PC-9 (cell line): ENCODE measurements at places on chromosomes 2 and 18. TPM values are rescaled to one million over a fixed set of nuclear protein-coding genes. Genes with fewer than 3 reads are reported as not detected.

CDKL4 gene
- not detected in 2 replicates for total RNA-seq

- no peaks in the 10 kb centered on the region for H3K36me3 ChIP-seq
- H3K4me1 ChIP-seq: no peaks in the 10 kb centered on the region
- H3K27ac ChIP-seq: no peak overlapping the region
- H3K27me3 ChIP-seq: no peaks in the 10 kb centered on the region
- H3K4me3 ChIP-seq: no peak overlapping the region
These were observed 153.6 kb upstream of the CCDC195 start for GRCh38 chr2:224869601-224870233.

- no peak for DNase-seq
- no peak overlapping the region for H3K4me3 ChIP-seq
- no peaks in the 10 kb centered on the region for H3K27me3 ChIP-seq
These were observed 31.3 kb downstream of the DGKD start for GRCh38 chr2:233385489-233386044.

GRCh38 chr18:33495278-33495677, 54.8 kb upstream of the CCDC178 start:
- no peak for DNase-seq
- no peaks in the 10 kb centered on the region for H3K27me3 ChIP-seq
- no peaks in the 10 kb centered on the region for H3K36me3 ChIP-seq
- H3K4me1 ChIP-seq: no peaks in the 10 kb centered on the region
- no peak overlapping the region for H3K27ac ChIP-seq
- H3K4me3 ChIP-seq: no peak overlapping the region

GRCh38 chr2:26034637-26034992, 731 bp downstream of the RAB10 start:
- H3K27ac ChIP-seq: peak overlapping the region; percentile 93
- peak overlapping the region; percentile 94 for H3K4me3 ChIP-seq
- DNase-seq: no peak
- peaks cover 19% of the 10 kb centered on the region for H3K36me3 ChIP-seq
- no peaks in the 10 kb centered on the region for H3K27me3 ChIP-seq
- H3K4me1 ChIP-seq: peaks cover 34% of the 10 kb centered on the region

- H3K36me3 ChIP-seq: no peaks in the 10 kb centered on the region
- no peak overlapping the region for H3K4me3 ChIP-seq
- H3K27ac ChIP-seq: no peak overlapping the region
- no peak for DNase-seq
- H3K4me1 ChIP-seq: no peaks in the 10 kb centered on the region
These were observed 333.7 kb downstream of the RAD51AP2 start for GRCh38 chr2:17184512-17184911.

GRCh38 chr2:45889620-45890370, 238.3 kb downstream of the PRKCE start:
- no peaks in the 10 kb centered on the region for H3K27me3 ChIP-seq
- no peak overlapping the region for H3K4me3 ChIP-seq
- H3K4me1 ChIP-seq: peaks cover 6% of the 10 kb centered on the region
- no peak overlapping the region for H3K27ac ChIP-seq
- no peaks in the 10 kb centered on the region for H3K36me3 ChIP-seq
- no peak for DNase-seq

- H3K27me3 ChIP-seq: no peaks in the 10 kb centered on the region
- DNase-seq: no peak
- H3K36me3 ChIP-seq: peaks cover 15% of the 10 kb centered on the region; the same call in 1 of the 2 replicates
- H3K4me3 ChIP-seq: no peak overlapping the region
- H3K4me1 ChIP-seq: no peaks in the 10 kb centered on the region
These were observed 8.8 kb downstream of the COPS9 start for GRCh38 chr2:240127191-240127750.

- H3K27ac ChIP-seq: no peak overlapping the region
- peak; percentile 53 for DNase-seq
- H3K36me3 ChIP-seq: no peaks in the 10 kb centered on the region
- no peak overlapping the region for H3K4me3 ChIP-seq
These were observed 25.7 kb upstream of the FAM178B start for GRCh38 chr2:97011977-97012569.

- H3K4me3 ChIP-seq: no peak overlapping the region
- no peaks in the 10 kb centered on the region for H3K27me3 ChIP-seq
- H3K36me3 ChIP-seq: no peaks in the 10 kb centered on the region
These were observed 60.3 kb upstream of the EML4 start for GRCh38 chr2:42108852-42109251.

DNA sequence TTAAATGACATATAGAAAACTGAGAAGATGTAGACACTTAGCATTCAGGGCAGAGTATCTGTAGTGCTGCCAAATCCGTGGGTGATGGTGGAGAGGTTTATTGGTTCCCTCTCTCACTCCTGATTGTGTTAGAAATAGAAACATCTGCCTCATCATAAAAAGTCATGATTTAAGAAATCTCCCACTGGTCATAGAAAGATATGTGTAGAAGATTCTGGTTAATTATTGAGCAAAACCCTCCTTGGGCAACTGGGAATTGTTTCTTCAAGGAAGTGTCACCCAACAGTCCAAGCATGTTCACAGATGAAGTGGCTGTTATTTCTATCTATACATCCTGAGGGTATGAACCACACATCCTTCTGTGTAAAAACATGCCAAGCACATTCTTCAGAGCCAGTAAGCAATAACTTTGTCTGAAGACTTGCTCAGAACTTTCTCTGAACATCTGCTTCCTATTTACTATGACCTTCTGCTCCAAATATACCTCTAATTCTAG, 33.6 kb upstream of the CHRNA1 start:
- H3K4me1 ChIP-seq: no peaks in the 10 kb centered on the region
- H3K36me3 ChIP-seq: no peaks in the 10 kb centered on the region
- H3K4me3 ChIP-seq: no peak overlapping the region
- no peak for DNase-seq

FEV gene
- not detected in 2 replicates for total RNA-seq

RSAD2 gene
- not detected in 2 replicates for total RNA-seq

GRCh38 chr2:67899187-67899586, 163.6 kb downstream of the C1D start:
- no peaks in the 10 kb centered on the region for H3K4me1 ChIP-seq
- no peaks in the 10 kb centered on the region for H3K27me3 ChIP-seq
- H3K36me3 ChIP-seq: no peaks in the 10 kb centered on the region
- no peak overlapping the region for H3K4me3 ChIP-seq
- H3K27ac ChIP-seq: no peak overlapping the region
- DNase-seq: no peak

PSMA8 gene
- total RNA-seq: not detected in 2 replicates

DNA sequence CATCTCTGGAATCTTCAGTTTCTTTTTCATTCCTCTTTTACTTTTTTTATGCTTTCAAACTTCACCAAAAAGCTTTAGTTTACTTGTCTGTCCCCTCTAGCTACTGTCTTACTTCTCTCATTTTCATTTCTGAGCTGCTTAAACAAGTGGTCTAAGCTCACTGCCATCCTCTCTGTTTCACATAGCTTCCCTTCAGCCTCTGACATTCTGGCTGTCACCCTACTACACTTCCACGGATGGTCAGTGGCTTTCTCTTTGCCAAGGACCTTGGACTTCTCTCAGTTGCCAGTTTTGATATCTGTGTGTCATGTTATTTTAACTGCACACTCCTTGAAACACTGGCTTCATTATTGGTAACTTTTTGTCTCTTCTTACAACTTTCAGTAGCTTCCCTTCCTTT, 176.1 kb downstream of the IKZF2 start:
- DNase-seq: no peak
- no peaks in the 10 kb centered on the region for H3K27me3 ChIP-seq
- peak overlapping the region; percentile 47 for H3K27ac ChIP-seq
- no peak overlapping the region for H3K4me3 ChIP-seq
- no peaks in the 10 kb centered on the region for H3K36me3 ChIP-seq

C2orf66 gene
- 0.22 TPM in 1 of 2 replicates, not detected in the other for total RNA-seq

DNA sequence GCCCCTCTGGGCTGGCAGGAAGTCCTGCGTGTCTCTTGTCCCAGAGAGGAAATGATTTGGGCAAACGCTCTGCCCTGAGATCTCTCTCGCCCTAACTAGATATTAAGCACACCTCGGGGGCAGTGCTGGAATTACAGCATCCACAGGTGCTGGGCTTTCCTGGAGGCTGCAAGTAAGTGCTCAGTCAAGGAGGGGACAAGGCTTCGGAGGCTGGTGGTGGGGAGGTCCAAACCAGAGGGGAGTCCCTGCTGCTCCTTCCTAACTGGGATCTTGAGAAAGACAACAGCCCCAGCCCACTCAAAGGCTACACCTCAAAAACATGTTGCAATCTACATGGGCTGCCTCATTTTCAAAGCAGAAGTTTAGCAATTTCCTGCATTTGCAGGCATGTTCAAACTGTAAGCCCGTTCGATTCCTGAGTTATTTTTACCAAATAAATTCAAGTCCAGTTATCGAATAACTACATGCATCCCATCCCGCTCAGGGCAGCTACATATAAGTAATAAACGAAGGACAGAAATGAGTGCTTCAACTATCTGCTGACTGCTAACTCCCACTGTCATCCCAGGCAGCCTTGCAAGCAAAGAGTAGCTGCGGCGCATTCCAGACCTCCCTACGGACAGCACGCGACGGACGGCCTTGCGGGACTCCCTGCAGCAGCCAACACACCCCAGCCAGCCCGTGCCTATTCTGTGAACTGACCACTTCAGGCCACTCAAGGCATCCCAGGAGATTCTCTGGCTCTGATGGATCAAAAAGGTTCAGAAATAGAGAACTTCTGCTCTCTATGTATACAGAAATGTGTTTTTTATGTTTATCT, 27.5 kb downstream of the ZNF516 start:
- H3K36me3 ChIP-seq: no peaks in the 10 kb centered on the region; the same call in 1 of the 2 replicates
- H3K4me3 ChIP-seq: no peak overlapping the region
- no peak overlapping the region for H3K27ac ChIP-seq
- no peak for DNase-seq

RASGRP3 gene
- total RNA-seq: 0.10 and 0.72 TPM in 2 replicates

DNA sequence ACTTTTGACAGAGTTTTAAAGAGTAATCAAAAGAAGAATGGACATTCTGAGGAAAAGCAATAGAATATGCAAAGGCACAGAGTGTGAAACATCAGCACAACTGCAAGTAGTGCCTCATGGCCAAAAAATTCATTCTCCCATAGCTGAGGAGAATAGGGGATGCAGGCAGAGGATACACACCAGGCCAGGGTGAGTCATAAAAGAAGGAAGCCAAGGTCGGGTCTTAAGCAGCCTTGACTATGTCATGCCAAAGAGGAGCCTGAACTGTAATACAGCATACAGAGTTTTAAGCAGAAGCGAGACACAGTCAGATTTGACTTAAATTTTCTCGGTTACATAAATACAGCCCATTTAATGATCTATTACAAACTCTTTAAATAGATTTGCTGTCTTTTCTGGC, 165.0 kb downstream of the LNPK start:
- H3K36me3 ChIP-seq: no peaks in the 10 kb centered on the region
- DNase-seq: no peak

- no peaks in the 10 kb centered on the region for H3K27me3 ChIP-seq
- H3K36me3 ChIP-seq: no peaks in the 10 kb centered on the region
- DNase-seq: no peak
These were observed 26.4 kb upstream of the B4GALT6 start for GRCh38 chr18:31710826-31711225.

- H3K4me3 ChIP-seq: no peak overlapping the region
- H3K27me3 ChIP-seq: no peaks in the 10 kb centered on the region
- H3K4me1 ChIP-seq: peaks cover 16% of the 10 kb centered on the region
- H3K36me3 ChIP-seq: no peaks in the 10 kb centered on the region
These were observed 49.1 kb upstream of the IGFBP2 start for GRCh38 chr2:216584112-216584511.

DNA sequence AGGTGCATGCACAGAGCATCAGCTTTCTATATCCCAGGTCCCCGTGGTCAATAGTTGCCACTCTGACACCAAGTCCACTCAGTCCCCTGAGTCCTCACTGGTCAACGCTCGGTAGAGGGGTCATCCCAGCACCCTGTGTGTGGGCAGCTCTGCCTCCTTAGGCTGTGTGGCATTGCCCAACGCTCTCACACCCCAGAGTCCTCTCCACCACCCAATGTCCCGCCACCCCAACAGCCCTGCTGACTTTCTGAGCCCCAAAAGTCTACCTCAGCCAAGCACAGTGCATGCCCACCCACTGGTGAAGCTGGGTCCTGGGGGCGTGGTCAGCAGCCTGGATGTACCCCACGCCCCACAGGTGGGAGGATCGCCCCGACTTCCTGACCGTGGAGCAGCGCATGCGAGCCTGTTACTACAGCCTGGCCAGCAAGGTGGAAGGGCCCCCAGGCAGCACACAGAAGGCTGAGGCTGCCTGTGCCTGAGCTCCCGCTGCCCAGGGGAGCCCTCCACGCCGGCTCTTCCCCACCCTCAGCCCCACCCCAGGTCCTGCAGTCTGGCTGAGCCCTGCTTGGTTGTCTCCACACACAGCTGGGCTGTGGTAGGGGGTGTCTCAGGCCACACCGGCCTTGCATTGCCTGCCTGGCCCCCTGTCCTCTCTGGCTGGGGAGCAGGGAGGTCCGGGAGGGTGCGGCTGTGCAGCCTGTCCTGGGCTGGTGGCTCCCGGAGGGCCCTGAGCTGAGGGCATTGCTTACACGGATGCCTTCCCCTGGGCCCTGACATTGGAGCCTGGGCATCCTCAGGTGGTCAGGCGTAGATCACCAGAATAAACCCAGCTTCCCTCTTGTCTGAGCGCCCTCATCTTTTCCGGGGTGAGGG, 25.9 kb downstream of the ZAP70 start:
- H3K4me3 ChIP-seq: no peak overlapping the region
- no peaks in the 10 kb centered on the region for H3K36me3 ChIP-seq
- no peak overlapping the region for H3K27ac ChIP-seq
- H3K27me3 ChIP-seq: peaks cover 18% of the 10 kb centered on the region

- H3K4me3 ChIP-seq: no peak overlapping the region
- peak; percentile 100 for DNase-seq
- H3K4me1 ChIP-seq: peaks cover 61% of the 10 kb centered on the region
- no peaks in the 10 kb centered on the region for H3K27me3 ChIP-seq
- H3K36me3 ChIP-seq: no peaks in the 10 kb centered on the region
- peak overlapping the region; percentile 65 for H3K27ac ChIP-seq
These were observed 57.4 kb downstream of the TRPM8 start for GRCh38 chr2:233974530-233975071.

DNA sequence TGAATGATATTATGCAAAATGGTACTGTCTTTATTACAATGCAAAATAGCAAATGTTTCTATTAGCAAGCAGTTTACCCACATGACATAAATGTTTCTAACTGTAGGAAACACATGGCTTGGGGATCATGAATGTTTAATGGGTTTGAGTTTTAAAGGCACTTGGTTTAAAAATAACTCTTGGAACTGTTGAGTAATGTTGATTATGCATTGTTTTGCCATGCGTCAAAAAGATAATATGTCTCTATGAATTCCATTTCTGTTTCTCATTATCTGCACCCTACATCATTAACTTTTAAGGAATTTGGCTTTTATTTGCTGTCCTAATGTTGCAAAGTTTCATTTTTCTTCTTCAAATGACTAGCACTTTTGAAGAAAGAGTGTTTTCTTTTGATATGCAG, 1355.5 kb downstream of the SUCLG1 start:
- no peaks in the 10 kb centered on the region for H3K4me1 ChIP-seq
- H3K27me3 ChIP-seq: no peaks in the 10 kb centered on the region
- no peak overlapping the region for H3K27ac ChIP-seq
- no peaks in the 10 kb centered on the region for H3K36me3 ChIP-seq
- H3K4me3 ChIP-seq: no peak overlapping the region
- no peak for DNase-seq

CTDP1 gene
- total RNA-seq: 16.0 and 18.6 TPM in 2 replicates
